ENCODE measurements at places on chromosomes 3 and 15. TPM values are rescaled to one million over a fixed set of nuclear protein-coding genes. Genes with fewer than 3 reads are reported as not detected.
A peak's percentile ranks its signal among the peaks of the same experiment; 100 is the strongest.

- no peak overlapping the region for H3K27ac ChIP-seq
- no peaks in the 10 kb centered on the region for H3K36me3 ChIP-seq
- peaks cover 8% of the 10 kb centered on the region for H3K4me1 ChIP-seq
Observed at GRCh38 chr3:133505813-133506212, 67.7 kb upstream of the CDV3 start.

DNA sequence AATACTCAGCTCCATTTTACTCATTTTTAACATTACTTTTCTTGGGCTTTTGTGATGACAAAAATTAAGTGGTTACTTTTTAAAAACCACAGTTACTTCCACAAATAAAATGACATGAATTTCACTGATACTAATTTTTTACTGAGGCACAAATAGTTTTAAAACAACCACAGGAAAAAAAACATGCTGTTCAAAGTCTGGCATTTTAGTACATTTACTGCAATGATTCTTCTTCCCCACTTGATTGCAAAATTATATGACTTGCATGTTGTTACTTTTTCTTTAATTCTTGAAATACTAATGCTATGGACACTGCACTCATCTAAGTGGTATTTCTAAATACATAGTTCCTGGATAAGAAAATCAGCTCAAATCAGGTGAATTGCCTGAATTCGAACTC lies 24.8 kb upstream of the SLMAP start:
- H3K27ac ChIP-seq, result no peak overlapping the region
- peaks cover 13% of the 10 kb centered on the region for H3K4me1 ChIP-seq
- no peak overlapping the region for H3K4me3 ChIP-seq
- DNase-seq, result no peak
- no peaks in the 10 kb centered on the region for H3K36me3 ChIP-seq

DNA sequence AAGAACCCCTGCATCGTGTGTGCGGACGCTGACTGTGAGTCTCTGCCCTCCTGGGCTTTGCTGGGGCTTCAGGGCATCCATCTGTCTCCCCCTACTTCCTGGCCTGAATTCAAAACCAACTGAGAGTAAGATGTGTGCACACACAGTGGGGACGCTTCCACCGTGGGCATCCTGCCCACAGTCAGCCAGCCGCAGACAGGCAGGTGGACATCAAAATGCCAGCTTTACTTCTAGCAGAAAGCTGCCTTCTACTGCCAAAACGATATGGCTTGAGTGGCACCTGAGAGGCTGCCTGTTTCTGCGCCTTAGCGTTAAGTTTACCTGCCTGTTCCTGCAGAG lies 18.5 kb downstream of the ALDH1A3 start:
- H3K27ac ChIP-seq, result no peak overlapping the region
- no peaks in the 10 kb centered on the region for H3K27me3 ChIP-seq
- DNase-seq, result peak; percentile 52
- no peaks in the 10 kb centered on the region for H3K36me3 ChIP-seq
- no peak overlapping the region for H3K4me3 ChIP-seq
- H3K4me1 ChIP-seq, result peaks cover 27% of the 10 kb centered on the region

DNA sequence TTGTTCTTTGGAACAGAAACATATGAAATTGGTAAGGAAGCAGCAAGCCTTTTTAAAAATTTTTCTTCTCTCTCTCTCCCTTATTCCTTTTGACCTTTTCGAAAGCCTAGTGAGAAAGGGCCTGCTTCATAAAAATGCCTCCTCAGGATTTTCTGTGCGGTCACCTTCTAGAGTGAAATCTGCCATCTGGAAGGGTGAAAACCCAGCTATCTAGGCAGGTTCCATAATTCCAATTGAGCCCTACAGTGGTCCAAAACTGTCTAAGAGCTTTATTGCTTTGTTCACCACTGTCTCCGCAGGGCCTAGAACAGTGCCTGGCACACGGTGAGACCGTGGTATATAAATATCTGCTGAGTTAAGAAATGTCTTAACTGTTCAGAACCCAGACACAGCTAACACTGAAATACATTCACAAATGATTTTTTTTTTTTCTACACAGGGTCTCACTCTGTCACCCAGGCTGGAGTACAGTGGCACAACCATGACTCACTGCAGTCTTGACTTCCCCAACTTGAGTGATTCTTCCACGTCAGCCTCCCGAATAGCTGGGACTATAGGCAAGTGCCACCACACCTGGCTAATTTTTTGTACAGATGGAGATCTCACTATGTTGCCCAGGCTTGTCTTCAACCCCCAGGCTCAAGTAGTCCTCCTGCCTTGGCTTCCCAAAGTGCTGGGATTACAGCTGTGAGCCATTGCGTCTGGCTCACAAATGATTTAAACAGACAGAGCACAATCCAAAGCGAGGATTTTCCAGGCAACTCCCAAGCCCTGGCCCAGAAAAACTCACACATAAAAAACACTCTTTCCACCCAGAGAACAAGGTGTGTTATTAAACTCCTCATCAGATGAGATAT lies 64.4 kb downstream of the FRMD4B start:
- no peaks in the 10 kb centered on the region for H3K27me3 ChIP-seq
- no peak for DNase-seq
- H3K4me3 ChIP-seq, result no peak overlapping the region
- H3K27ac ChIP-seq, result no peak overlapping the region

DNA sequence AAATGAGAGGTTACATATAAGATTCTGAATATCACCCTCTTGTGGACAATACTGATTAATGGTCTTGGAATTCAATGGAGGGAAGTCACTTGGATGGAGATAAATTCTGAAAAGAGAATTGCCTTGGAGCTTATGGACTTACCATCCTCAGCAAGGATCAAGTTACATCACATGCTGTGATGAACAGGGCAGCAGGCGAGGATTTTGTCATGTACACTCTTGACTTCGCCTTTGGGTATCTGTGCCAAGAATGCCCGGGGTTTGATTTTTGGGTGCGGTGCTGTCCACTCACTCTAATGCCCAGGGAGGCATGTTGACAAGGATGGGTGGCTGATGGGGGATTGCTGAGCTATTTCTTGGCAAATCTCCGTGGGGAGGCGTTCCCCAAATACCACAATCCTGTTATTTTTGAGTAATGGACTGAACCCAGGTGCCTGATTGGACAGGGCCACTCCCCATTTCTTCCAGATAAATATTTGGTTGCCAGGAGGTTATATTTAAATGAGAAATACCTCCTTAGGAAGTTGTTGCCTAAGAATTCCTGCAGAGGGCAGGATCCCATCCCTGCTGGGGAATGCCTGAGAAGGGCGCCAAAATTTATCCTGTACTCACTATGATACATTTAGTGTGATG lies 96.3 kb downstream of the TPRG1 start:
- no peaks in the 10 kb centered on the region for H3K36me3 ChIP-seq
- H3K4me1 ChIP-seq, result peaks cover 21% of the 10 kb centered on the region
- no peak overlapping the region for H3K4me3 ChIP-seq
- no peaks in the 10 kb centered on the region for H3K27me3 ChIP-seq
- no peak overlapping the region for H3K27ac ChIP-seq
- DNase-seq, result no peak

GRCh38 chr3:98971169-98971681 lies 69.7 kb upstream of the DCBLD2 start:
- H3K36me3 ChIP-seq, result no peaks in the 10 kb centered on the region
- peak; percentile 53 for DNase-seq
- peaks cover 44% of the 10 kb centered on the region for H3K4me1 ChIP-seq
- H3K27me3 ChIP-seq, result no peaks in the 10 kb centered on the region

- H3K36me3 ChIP-seq, result no peaks in the 10 kb centered on the region
- no peaks in the 10 kb centered on the region for H3K27me3 ChIP-seq
- no peak overlapping the region for H3K4me3 ChIP-seq
- no peak overlapping the region for H3K27ac ChIP-seq
Observed at GRCh38 chr15:92306663-92307062, 87.0 kb upstream of the ST8SIA2 start.

DNA sequence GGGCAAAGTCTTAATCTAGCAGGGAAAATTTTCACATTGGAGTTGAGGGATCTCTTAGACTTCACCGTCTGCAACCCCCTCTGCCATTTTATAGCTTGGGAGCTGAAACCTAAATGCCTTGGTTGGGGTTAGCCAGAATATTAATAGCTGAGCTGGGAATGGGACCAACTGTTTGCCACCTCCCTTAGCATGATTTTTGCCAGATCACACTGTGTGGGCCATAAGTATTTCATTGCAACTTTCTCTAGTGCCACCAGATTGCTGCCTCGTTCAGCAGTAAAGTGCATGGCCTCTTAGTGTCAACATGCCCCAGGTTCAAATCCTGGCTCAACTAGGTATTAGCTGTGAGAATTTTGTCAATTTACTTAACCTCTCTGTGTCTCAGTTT lies 55.9 kb upstream of the ABHD17C start:
- peaks cover 6% of the 10 kb centered on the region for H3K4me1 ChIP-seq
- no peak overlapping the region for H3K27ac ChIP-seq
- no peak overlapping the region for H3K4me3 ChIP-seq

DNA sequence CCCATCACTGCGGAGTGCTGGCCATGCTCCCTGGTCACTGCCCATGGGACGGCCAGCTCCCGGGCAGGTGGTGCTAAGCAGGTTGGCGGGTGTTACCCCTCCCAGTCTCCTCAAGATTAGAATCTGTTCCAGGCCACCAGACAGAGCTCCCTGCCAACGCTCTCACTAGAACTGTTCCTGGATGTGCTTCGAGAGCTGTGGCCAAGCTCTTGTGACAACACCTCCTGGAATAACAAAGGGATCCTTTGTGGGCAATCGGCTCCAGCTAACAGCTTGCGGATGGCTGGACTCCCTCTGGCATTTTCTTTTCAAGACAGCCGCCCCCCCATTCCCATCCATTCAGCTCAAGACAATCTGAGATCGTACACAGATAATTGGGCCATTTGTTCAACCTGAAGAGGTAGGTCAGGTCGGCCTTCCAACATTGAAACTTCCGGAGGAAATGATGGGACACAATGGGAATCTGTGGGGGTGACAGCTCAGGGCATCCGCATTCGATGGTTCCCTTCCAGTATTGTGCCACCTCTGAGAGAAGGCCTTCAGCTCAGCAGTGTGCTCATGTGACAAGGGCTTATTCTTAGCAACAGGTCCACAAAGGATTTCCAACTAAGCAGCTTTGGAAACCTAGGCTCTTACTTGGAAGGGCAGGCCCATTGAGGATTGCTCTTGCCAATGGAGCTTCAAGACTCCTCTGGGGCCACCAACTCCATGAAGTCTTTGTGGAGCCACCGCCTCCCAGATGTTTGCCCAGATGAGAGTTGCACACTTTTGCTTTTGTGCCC lies 11.6 kb upstream of the EPHB3 start:
- no peaks in the 10 kb centered on the region for H3K36me3 ChIP-seq
- no peak overlapping the region for H3K4me3 ChIP-seq
- H3K27me3 ChIP-seq, result peaks cover 32% of the 10 kb centered on the region
- no peaks in the 10 kb centered on the region for H3K4me1 ChIP-seq

The IL17RE gene
- 0.29 TPM for total RNA-seq

The FNDC3B gene
- 179 TPM for total RNA-seq

The SSUH2 gene
- not detected for total RNA-seq

The SETMAR gene
- 11.9 TPM for total RNA-seq

The PAQR5 gene
- total RNA-seq, result 1.1 TPM

The BCHE gene
- not detected for total RNA-seq
